ENCODE measurements at places on chromosomes 5 and 9. TPM values are rescaled to one million over a fixed set of nuclear protein-coding genes. Genes with fewer than 3 reads are reported as not detected.

LTC4S gene
- 1.5 TPM for total RNA-seq

AGXT2 gene
- not detected for total RNA-seq

IL5 gene
- not detected for total RNA-seq

PCDHB11 gene
- total RNA-seq: 0.08 TPM

FCN2 gene
- not detected for total RNA-seq

RAI14 gene
- total RNA-seq: 85.9 TPM

OSMR gene
- 57.2 TPM for total RNA-seq

TNC gene
- 8.3 TPM for total RNA-seq

SLC34A3 gene
- total RNA-seq: not detected

ISL1 gene
- 0.18 TPM for total RNA-seq

IQGAP2 gene
- total RNA-seq: 2.5 TPM

C9orf85 gene
- 87.3 TPM for total RNA-seq

ZDHHC12 gene
- 18.9 TPM for total RNA-seq

EGR1 gene
- 1.6 TPM for total RNA-seq

PDCD1LG2 gene
- 10.9 TPM for total RNA-seq

ZNF883 gene
- total RNA-seq: 4.3 TPM

BTNL9 gene
- total RNA-seq: not detected

PCDHA10 gene
- 0.09 TPM for total RNA-seq

NKD2 gene
- total RNA-seq: 0.81 TPM

PITX1 gene
- total RNA-seq: 1.5 TPM

PTGER4 gene
- total RNA-seq: 0.57 TPM

AJM1 gene
- 1.1 TPM for total RNA-seq

PHF2 gene
- total RNA-seq: 14.2 TPM

KCNV2 gene
- total RNA-seq: not detected

SERF1A gene
- total RNA-seq: 5.2 TPM

LECT2 gene
- total RNA-seq: not detected

AK8 gene
- total RNA-seq: not detected
